ENCODE measurements at places on chromosomes 4 and X. TPM values are rescaled to one million over a fixed set of nuclear protein-coding genes. Genes with fewer than 3 reads are reported as not detected.

GRCh38 chr4:179804440-179804839 is 2362.2 kb upstream of the AGA start:
- no peaks in the 10 kb centered on the region for H3K27me3 ChIP-seq
- H3K4me1 ChIP-seq = 0 out of 2 replicates have a peak, but pooled peaks cover 4% of the 10 kb centered on the region
- H3K36me3 ChIP-seq = no peaks in the 10 kb centered on the region
- H3K27ac ChIP-seq = no peak overlapping the region

DNA sequence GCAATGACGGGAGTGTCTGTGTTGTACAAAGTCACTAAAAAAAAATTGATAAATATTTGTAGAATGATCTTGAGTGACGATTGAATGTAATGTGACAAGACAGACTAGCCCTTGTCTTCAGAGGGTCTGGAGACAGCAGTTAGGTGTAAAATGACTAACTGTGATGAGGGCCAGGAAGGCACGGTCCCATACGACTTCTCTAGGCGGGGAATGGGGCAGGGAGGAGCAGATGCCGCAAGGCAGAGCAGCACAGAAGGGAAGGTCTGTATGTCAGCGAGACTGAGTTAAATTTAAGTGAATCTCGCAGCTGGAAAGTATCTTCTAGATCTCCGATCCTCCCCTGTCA is 405 bp downstream of the CENPE start:
- peak overlapping the region; percentile 99 for H3K27ac ChIP-seq
- no peaks in the 10 kb centered on the region for H3K36me3 ChIP-seq
- peak overlapping the region; percentile 92 for H3K4me3 ChIP-seq
- no peaks in the 10 kb centered on the region for H3K27me3 ChIP-seq
- DNase-seq = no peak
- peaks cover 19% of the 10 kb centered on the region for H3K4me1 ChIP-seq

GRCh38 chr4:11050766-11051165 is 366.2 kb upstream of the CLNK start:
- no peak overlapping the region for H3K4me3 ChIP-seq
- no peaks in the 10 kb centered on the region for H3K4me1 ChIP-seq
- no peaks in the 10 kb centered on the region for H3K36me3 ChIP-seq
- no peaks in the 10 kb centered on the region for H3K27me3 ChIP-seq

GRCh38 chr4:180084561-180084960 is 2158.6 kb upstream of the TENM3 start:
- H3K27me3 ChIP-seq = no peaks in the 10 kb centered on the region
- H3K4me3 ChIP-seq = no peak overlapping the region
- H3K36me3 ChIP-seq = no peaks in the 10 kb centered on the region
- no peak overlapping the region for H3K27ac ChIP-seq

DNA sequence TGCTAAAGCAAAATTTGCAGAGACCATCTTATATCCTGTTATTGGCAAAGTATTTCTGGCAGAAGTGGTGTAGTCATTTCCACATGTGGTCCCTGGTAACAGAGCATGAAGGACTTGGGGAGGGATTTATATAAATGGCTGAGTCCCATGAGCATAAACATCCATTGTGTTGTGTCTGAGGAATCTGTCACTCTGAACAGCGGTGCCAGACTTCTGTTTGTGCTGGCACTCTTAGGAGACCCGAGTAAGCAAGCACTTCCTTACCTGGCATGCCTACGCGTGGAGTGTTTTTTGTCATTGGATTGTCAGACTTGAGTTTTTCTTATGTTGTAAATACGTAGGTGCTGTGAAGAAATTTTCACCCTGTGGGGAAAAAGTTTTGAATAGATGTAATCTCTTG is 285.9 kb downstream of the ARHGAP10 start:
- no peak for DNase-seq
- H3K4me3 ChIP-seq = no peak overlapping the region
- peaks cover 25% of the 10 kb centered on the region for H3K4me1 ChIP-seq
- H3K27me3 ChIP-seq = no peaks in the 10 kb centered on the region

DNA sequence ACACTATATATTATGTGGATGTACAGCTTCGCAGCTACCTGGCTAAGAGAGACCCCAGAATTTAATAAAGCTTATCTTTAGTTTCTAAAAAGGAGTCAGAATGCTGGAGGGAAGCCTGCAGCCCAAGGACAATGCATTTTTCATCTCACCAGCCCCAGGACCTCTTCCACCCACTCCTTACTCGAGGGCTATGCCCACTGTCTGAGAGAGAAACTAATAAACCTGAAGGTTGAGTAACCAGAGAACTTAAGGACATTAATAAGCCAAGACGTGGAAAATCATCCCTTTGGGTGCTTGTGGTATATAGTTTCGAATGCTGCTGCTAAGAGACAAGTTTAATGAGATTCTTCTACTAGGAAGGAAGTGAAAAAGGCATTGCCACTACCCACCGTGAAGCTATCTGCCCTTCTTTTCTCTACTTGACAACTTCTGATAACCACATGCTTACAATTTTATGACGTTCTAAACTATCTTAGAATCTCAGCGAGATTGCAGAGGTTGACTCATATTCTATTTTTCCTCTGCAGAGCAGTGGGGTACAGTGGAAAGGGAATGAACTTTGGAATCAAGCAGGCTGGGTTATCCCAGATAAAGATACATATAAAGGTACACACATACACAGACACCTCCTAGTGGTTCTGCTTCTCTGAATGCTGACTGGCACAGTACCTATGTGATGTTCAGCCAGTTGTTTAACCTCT is 3.3 kb downstream of the RELL1 start:
- no peaks in the 10 kb centered on the region for H3K27me3 ChIP-seq
- no peaks in the 10 kb centered on the region for H3K36me3 ChIP-seq
- H3K4me1 ChIP-seq = peaks cover 61% of the 10 kb centered on the region
- peak; percentile 55 for DNase-seq

- H3K27ac ChIP-seq = no peak overlapping the region
- no peaks in the 10 kb centered on the region for H3K4me1 ChIP-seq
- H3K27me3 ChIP-seq = no peaks in the 10 kb centered on the region
- DNase-seq = no peak
- no peak overlapping the region for H3K4me3 ChIP-seq
These were observed 131.4 kb downstream of the COL25A1 start for GRCh38 chr4:109171070-109171469.

DNA sequence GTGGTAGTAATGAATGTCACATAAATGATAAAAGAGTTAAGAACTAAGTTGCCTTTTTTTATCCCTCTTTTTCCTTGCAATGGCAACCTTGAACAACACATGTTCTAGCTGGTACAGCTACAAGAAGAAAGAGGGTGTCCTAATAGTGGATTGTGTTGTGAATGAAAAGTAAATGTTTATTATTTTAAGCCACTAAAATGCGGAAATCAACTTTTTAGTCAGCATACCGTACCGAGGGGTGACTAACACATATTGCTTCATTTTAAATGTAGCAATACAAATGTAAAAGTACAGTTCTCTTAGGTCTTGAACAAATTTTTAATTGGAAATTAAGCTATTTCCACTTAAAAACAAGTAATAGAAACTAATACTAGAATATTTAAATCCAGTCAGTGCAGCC is 17.7 kb upstream of the AP1AR start:
- no peak for DNase-seq
- H3K4me3 ChIP-seq = no peak overlapping the region
- no peaks in the 10 kb centered on the region for H3K27me3 ChIP-seq
- H3K4me1 ChIP-seq = no peaks in the 10 kb centered on the region

DNA sequence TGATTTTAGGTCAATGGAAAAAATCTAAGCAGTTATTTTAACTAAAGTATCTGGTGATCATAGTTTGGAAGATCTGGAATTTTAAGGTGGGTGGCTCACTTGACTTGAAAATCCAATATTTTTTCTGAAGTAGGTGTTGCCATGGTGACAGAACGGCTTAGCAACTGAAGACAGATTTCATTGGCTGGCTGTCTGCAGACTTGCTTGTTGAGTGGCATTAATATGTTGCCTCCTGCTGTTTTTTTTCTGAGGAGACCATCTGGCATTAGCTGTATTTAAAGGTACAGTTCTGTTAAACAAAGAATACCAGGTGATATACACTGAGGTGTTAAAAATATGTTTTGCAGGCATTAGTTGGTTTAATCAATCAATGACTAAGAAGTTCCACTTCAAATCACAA is 19.8 kb downstream of the CPE start:
- no peaks in the 10 kb centered on the region for H3K27me3 ChIP-seq
- no peaks in the 10 kb centered on the region for H3K36me3 ChIP-seq
- H3K4me3 ChIP-seq = no peak overlapping the region
- no peak overlapping the region for H3K27ac ChIP-seq
- DNase-seq = peak; percentile 12
- no peaks in the 10 kb centered on the region for H3K4me1 ChIP-seq

DNA sequence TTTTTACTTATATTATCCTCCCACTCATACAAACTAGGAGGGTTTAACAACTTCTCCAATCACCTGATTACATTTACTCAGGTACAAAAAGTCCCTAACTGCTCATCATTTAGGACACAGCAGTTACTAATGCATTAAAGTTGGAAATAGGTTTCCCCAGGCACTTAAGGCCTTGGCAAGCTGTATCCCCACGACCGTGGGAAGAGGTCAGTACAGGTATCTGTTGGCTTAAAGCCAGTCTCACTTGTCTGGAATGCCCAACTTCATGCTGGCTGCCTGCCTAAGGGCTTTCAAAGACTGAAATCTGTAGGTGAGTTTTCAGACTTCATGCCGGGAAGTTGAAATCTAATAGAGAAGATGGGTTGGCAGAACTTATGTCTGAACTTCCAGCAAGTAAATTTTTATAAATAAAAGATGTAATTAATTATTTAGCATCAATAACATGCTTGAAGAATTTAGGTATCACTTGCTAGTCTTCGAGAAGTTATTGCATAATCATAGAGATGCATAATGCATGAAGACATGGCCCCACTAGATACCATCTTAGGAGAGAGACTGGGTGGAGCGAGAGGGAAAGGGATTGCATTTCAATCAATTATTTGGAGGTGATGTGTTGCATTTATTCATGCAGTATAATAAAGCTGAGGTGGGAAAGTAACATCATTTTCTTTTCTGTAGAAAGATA is 54.2 kb downstream of the SCD5 start:
- no peak for DNase-seq
- no peaks in the 10 kb centered on the region for H3K36me3 ChIP-seq
- no peak overlapping the region for H3K4me3 ChIP-seq
- H3K27me3 ChIP-seq = no peaks in the 10 kb centered on the region
- no peak overlapping the region for H3K27ac ChIP-seq

- DNase-seq = no peak
- H3K4me3 ChIP-seq = peak overlapping the region; percentile 35
- H3K27me3 ChIP-seq = no peaks in the 10 kb centered on the region
- peaks cover 10% of the 10 kb centered on the region for H3K4me1 ChIP-seq
- peak overlapping the region; percentile 89 for H3K27ac ChIP-seq
These were observed 646 bp upstream of the FAM3A start for GRCh38 chrX:154516656-154517100.

DNA sequence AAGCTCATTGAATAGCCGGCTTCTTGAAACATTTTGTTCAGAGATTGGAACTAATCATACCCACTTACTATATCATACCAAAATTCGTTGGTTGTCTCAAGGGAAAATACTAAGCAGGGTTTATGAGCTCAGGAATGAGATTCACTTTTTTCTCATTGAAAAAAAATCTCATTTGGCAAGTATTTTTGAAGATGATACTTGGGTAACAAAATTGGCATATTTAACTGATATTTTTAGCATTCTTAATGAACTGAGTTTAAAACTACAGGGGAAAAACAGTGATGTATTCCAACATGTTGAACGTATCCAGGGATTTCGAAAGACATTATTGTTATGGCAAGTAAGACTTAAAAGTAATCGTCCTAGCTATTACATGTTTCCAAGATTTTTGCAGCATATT is 6.4 kb downstream of the FAM200B start:
- H3K27ac ChIP-seq = no peak overlapping the region
- H3K4me3 ChIP-seq = no peak overlapping the region
- peaks cover 50% of the 10 kb centered on the region for H3K4me1 ChIP-seq
- no peak for DNase-seq
- H3K36me3 ChIP-seq = no peaks in the 10 kb centered on the region
- H3K27me3 ChIP-seq = no peaks in the 10 kb centered on the region

- no peaks in the 10 kb centered on the region for H3K36me3 ChIP-seq
- peaks cover 22% of the 10 kb centered on the region for H3K4me1 ChIP-seq
- H3K4me3 ChIP-seq = peak within 1 kb of the TSS; percentile 76
These were observed at the start of gene GAB1 for GRCh38 chr4:143336781-143337599. Gene GAB1 (plus strand): TSS chr4:143336876. CDS start chr4:143337189, 313 bp downstream.

DNA sequence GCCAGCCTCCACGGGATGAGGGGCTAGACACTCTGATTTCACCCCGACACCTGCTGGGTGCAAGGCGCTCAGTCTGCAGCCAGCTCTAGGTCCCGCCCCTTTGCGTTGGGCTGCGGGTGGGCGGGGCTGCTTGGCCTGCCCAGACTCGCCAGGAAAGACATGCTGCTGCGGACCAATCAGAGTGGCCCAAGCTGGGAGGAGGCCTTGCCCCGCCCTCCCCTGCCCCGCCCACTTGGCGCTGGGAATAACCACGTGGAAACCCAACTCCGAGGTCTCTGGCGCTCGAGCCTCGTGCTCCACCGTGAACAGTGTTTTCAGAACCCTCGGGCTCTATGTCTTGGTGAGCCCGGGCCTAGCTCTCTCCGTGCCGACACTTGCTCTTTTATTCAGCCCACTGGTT is 5.3 kb upstream of the VMA21 start:
- H3K27ac ChIP-seq = no peak overlapping the region
- no peaks in the 10 kb centered on the region for H3K4me1 ChIP-seq
- no peak for DNase-seq
- H3K36me3 ChIP-seq = no peaks in the 10 kb centered on the region

GRCh38 chrX:24465532-24465865 is 413 bp downstream of the PDK3 start:
- no peaks in the 10 kb centered on the region for H3K4me1 ChIP-seq
- no peak overlapping the region for H3K27ac ChIP-seq
- H3K36me3 ChIP-seq = no peaks in the 10 kb centered on the region
- no peak for DNase-seq

- H3K27me3 ChIP-seq = no peaks in the 10 kb centered on the region
- H3K27ac ChIP-seq = no peak overlapping the region
- no peaks in the 10 kb centered on the region for H3K36me3 ChIP-seq
- DNase-seq = no peak
These were observed 479.2 kb downstream of the GBA3 start for GRCh38 chr4:23171976-23172375.

DNA sequence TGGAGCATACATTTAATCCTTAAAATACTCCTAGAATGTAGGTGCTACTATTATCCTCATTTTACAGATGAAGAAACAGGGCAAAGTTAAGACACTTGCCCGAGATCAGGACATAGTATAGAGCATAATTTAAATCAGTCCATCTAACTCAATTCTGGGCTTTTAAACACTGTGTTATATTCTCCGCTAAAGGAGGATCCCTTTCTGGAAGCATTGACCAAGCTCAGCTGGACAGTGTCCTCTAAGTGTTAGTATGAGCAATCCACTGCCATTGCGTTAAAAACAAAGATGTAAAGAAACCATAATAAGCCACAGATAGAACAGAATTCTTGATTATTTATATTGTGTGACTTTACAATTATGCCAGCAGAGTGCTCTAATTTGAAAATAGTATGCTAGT is 207.0 kb downstream of the ARHGAP24 start:
- no peak overlapping the region for H3K27ac ChIP-seq
- H3K4me3 ChIP-seq = no peak overlapping the region
- H3K27me3 ChIP-seq = no peaks in the 10 kb centered on the region
- H3K36me3 ChIP-seq = no peaks in the 10 kb centered on the region
- no peak for DNase-seq

The SMIM10L2A gene
- 2.1 TPM for total RNA-seq

The EFHC2 gene
- not detected for total RNA-seq

The NUDT10 gene
- total RNA-seq = not detected

The DAPP1 gene
- total RNA-seq = not detected

The PGK1 gene
- 425 TPM for total RNA-seq

The IQSEC2 gene
- total RNA-seq = 1.8 TPM

The GC gene
- total RNA-seq = not detected
